Cerebellar nuclear complex (tissue), 1 donor: ENCODE measurements at places on chromosomes 1 and 21.

DNA sequence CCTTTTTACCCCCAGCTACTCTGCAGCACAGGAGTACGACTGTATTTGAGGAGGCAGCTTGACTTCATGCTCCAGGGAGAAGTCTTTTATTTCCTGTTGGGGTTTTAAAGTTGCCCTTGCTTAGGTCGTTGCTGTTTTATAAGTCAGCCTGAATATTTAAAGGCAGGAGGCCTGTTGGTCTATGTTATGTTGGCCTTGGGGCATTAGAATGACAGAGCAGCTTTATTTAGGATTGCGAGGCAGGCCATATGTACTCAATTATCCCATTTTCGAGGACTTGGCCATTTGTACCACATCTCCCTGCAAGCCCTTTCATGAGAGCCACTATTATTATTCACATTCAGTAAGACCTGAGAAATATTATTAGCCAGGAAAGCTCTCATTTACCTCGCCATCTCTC lies 47.0 kb downstream of the KIF26B start:
- no peak for DNase-seq

DNA sequence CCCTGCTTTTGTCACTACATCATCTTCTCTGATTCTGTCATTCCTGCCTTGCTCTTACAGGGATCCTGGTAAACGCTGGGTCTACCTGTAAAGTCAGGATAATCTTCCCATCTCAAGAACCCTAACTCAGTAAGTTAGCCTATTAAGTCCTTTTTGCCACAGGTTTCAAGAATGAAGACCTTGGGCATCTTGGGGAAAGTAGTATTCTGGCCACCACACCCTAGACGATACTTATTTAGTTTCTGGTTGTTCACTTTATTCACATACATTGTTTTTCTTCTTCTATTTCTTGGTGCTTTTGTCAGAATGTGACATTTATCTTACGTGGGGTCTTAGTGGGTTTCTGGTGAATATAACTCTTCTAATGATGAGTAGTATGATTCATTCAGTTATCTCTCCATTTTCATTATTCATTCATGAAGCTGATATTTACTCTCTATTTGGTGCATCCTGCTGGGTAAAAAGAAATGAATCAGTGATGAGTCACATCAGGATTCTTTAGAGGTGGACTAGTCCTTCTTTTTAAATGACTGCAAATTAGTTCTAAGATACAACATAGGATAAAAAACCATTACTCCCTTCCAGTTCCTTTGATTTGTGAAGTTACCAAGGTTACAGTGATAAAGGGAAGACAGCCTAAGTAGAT lies 514.4 kb upstream of the B3GALT2 start:
- DNase-seq: no peak

- no peak for DNase-seq
Measured at GRCh38 chr1:240739754-240740153, 127.8 kb upstream of the GREM2 start.

GRCh38 chr1:39214021-39214713 lies 9.7 kb downstream of the MACF1 start:
- no peak for DNase-seq

GRCh38 chr1:14111121-14111520 lies 411.1 kb downstream of the PRDM2 start:
- DNase-seq: no peak

DNA sequence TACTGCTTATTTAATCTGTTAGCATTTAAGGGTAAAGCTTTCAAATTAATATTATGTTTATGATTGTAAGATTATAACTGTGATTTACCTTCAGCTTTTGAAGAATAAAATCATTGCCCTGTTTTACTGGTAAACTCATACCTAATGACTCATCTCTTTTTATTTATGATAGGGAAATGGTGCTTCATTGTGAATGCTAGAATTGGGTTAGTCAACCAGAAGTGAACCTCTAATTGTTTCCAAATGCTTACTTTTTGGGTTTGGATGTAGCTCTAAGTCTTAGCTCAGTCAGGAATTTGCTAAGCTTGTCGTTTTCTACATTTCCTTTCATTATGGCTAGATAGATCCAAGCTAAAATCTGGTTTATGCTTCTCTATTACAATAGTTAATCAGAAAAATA lies 59.4 kb downstream of the SLC30A7 start:
- DNase-seq: no peak

GRCh38 chr1:85360730-85361493 lies 84.5 kb upstream of the BCL10 start:
- DNase-seq: peak; percentile 7

GRCh38 chr1:221336126-221336525 lies 405.8 kb downstream of the DUSP10 start:
- DNase-seq: no peak

DNA sequence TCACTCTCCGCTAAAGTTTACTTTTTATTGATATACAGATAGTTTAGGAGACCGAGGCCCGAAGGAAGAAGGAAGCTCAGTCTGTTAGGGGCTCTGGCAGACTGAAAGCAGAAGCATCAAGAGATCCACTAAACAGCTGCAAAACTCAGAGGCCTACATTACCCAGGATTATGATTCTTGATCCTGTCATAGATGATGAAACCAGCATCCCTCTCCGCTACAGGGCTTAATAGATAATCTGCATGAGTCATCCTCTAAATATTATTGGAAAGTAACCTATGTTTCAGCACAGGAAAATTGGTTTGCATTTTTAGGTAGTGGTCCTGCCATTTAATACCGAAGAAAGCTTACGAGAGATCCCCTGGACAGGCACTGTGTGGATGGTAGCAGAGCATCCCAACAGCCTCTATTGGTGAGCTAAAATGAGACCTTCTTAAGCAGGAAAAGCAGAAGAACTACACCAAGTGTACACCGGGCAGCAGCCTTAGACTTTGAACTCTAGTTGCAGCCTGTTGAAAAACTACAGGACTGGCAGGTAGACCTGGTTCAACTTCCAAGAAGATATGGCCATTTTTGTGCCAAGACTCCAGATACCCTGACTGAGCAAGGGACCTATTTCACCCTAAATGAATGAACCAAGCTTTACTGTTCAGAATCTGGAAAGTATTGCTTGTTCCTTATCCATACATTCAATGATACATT lies 6.8 kb downstream of the CASQ2 start:
- no peak for DNase-seq

DNA sequence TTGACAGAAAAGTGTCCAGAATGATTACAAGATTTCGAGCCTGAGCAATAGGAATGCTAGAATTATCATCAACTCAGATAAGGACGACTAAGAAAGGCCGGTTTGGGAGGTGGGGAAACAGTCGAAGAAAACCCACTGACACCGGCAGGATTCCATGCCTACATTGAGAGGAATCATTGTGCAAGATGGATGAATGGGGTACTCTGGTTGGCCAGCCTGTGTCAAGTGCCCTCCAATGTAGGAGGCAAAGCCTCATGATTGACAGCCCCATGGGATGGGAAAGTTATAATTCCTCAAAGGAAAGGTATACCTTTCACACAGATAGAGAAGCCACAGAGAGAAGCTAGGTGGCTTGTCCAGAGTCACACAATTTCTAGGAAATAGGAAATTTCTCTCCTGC lies 153.5 kb upstream of the CTTNBP2NL start:
- no peak for DNase-seq

GRCh38 chr1:85830837-85831236 lies 122.6 kb upstream of the ZNHIT6 start:
- no peak for DNase-seq

DNA sequence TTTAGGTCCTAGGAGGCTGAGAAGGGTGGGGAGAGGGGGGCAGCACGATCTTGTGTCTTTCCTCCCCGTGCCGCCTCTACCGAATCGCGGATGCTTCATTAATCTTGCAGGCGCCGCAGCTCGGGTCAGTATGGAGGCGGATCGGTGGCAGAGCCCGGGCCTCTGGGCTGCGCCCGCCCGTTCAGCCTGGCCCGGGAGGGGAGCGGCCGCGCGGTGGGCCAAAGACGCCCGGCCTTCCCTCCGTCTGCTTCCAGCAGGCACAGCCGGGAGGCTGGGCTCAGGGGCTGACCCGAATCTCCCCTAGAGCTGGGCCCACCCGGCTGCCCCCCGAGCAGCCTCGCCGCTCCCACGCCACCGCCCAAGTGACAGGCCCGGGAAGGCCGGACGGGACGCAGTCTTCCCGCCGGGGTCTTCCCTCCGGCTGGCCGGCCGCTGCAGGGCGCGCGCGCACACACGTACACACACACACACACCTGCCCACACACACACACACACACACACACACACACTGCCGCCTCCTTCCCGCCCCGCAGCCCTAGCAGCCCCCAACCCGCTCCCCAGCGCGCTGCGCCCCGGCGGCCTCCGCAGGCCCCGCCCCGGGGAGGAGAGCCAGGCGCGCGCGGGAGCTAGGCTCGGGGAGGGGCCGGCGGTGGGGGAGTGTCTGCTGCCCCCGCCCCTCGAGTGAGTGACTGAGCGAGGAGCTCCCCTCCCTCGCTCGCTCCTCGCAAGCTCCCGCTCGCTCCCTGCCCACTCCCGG lies at the start of gene C1orf21:
C1orf21 (plus strand) TSS at position 718 of the 757 bp plus-strand sequence. CDS start 90,481 bp downstream, outside the sequence.
- DNase-seq: peak; percentile 64

DNA sequence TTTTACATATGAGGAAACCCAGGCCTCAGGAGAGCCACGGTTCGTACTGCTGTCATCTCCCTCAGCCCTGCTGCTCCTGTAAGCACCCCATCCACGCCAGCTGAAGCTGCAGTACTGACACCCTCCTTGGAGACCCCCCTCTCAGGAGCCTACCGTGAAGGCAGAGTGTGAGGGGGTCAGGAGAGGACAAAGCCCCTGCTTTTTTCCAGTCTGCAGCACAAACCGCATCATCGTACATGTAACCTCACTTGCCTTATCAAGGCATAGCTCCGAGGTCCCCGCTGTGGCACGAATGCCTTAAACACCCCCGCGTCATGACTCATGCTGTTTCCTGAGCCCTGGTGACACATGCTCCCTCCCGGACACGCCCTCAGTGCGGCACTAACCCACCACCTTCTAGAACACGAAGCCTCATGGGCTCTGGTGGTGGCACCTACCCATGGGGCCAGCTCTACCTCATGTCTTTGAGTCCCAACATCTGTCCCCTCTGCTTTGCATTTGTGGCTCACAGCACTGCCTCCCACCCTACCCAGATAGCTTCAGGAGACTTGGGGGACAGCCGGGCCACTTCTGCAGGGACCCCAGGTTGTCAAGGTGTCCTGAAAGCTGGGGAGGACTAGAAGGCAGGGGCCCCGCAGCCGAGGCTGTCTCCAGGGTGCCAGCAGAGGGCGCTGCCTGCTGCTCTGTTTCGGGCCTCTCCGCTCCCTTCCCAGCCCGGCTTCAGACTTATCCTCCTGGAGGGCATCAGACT lies 4.9 kb downstream of the SH3BGRL3 start:
- DNase-seq: no peak

DNA sequence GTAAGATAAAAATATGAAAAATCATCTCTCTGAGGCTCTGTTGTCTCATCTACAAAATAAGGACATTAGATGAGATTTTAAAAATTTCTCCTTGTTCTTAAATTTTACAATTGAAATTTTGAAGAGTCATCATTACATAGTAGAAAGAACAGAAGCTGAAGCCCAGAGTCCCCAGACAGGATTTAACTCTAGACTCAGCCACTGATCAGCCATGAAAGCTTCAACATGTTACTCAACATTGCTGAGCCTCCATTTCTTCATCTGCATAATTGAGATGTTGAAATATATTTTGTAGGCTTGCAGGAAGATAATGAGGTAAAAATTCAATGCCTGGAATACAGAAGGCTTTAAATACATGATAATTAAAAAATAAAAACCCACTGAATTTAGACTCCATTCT lies 633.3 kb downstream of the LMO4 start:
- DNase-seq: no peak

DNA sequence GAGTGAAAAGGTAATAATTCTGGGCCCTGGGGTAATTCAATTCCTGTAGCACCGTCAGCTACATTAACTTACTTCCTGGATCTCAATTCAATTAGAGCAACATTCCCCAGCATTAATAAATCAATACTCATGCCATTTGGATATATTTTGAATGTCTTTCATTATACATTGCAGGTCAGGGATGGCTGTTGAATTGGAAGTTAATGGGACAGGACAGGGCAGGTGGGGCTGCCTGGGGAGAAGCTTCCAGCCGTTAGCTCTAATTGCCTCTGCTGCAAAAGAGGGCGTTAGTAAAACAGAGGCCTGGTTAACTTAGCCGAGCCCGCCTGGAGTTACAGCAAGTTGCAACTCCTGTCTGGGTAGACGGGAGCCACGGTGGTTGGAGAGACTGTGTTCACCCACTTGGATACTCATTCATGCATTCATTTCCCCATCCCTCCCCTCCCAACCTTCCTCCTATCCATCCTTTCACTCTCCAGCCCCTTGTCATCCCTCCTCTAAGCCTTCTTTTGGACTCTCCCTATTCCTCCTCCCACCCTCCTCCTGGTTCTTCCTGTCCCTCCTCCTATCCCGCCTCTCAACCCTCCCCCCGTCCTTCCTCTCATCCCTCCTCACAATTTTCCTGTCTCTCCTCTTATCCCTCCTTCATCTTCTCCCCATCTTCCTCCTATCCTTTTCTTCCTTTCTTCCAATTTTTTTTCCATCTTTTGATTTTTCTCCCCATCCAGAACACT lies 137.6 kb upstream of the RUNX3 start:
- DNase-seq: no peak

- DNase-seq: no peak
Measured at GRCh38 chr21:44966135-44967081, 26.6 kb downstream of the SLX9 start.

- DNase-seq: no peak
Measured at GRCh38 chr1:156766298-156767100, 836 bp upstream of the PRCC start.

GRCh38 chr1:114208714-114209113 lies 55.0 kb upstream of the SYT6 start:
- DNase-seq: no peak

DNA sequence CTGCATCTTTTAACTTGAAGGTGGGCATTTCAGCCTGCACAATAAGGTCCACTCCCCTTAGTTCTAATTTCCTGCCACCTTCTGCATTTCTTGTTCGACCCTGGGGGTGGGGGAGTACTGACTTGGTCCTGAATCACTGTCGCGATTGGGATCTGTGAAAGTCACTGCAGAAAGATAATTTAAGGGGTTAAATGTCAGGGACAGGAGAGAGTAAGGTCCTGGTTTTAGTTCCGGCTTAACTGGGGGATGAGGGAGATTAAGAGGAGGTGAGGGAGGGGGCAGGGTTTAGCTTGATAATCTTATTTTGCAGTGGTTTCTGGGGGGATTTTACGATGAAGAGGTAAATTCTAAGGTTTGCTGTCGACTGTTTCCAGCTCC lies 128.1 kb downstream of the MRPS6 start:
- DNase-seq: no peak

- DNase-seq: no peak
Measured at GRCh38 chr1:20080441-20081352, 10.7 kb downstream of the PLA2G5 start.

GRCh38 chr1:65265296-65265650 lies 44.1 kb upstream of the DNAJC6 start:
- no peak for DNase-seq

- no peak for DNase-seq
Measured at GRCh38 chr1:58780836-58781452, 2.9 kb downstream of the JUN start.

- DNase-seq: no peak
Measured at GRCh38 chr1:4637616-4638344, 16.6 kb upstream of the AJAP1 start.
